ENCODE measurements at places on chromosomes 1 and 21.

GRCh38 chr1:18511149-18511873 lies 30.6 kb downstream of the KLHDC7A start:
- no peak for DNase-seq

- DNase-seq: no peak
Measured at GRCh38 chr21:36080386-36080785, 10.6 kb downstream of the CBR1 start.

DNA sequence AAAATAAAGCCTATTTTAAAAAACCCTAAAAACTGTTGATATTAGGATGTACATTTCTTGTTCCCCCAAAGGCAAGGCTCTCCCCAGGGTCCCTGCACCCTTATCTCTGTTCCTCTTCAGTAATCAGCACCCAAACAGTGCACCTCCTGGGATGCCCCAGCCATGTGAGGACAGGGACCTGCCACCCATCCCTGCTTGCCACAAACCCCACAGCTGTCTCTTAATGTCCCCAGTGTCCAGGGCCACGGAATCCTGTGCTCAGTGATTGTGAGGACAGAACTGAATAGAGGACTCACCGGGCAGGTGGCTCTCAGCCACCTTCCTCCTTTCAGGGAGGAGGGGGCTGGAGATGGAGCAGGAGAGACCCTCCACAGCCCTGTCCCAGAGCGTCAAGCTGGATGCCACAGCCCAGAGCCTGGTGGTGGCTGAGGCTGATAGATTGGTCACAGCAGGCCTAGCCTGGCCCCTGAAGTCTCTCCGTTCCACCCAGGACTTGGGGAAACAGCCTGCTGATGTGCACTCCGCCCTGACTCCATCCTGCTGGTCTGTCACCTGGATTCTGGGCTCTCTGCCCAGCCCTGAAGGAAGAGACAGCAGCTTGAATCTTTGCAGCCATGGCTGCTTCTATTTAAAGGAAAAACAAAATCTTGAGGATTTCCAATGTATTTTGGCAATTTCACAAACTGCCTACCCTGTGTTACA lies 23.1 kb downstream of the RNF187 start:
- DNase-seq: no peak

- DNase-seq: no peak
Measured at GRCh38 chr1:20178634-20179370, 7.1 kb upstream of the UBXN10 start.

GRCh38 chr1:181335631-181336030 lies 147.7 kb upstream of the CACNA1E start:
- DNase-seq: no peak

GRCh38 chr21:20998456-20998789 lies 214 bp downstream of the NCAM2 start:
- DNase-seq: no peak

DNA sequence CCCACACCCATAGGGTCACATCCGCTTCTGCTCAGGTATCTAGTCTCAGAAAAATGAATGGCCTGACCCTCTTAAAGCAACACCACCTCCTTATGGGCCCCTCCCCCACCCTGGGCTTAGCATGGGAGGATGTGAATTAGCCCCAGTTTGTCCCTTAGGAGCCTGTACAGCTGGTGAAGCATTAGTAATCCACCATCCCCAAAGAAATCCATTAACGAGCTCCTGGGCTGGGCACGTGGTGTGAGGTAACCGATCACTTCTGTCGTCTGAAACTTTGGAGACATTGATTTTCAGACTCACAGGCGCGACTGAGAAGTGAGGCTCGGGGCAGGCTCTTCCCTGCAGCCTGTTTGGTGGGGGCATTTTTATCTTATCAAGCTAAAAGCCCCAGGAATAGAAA lies 10.5 kb downstream of the RASSF5 start:
- no peak for DNase-seq

GRCh38 chr1:67615886-67616285 lies 69.1 kb upstream of the GADD45A start:
- no peak for DNase-seq

DNA sequence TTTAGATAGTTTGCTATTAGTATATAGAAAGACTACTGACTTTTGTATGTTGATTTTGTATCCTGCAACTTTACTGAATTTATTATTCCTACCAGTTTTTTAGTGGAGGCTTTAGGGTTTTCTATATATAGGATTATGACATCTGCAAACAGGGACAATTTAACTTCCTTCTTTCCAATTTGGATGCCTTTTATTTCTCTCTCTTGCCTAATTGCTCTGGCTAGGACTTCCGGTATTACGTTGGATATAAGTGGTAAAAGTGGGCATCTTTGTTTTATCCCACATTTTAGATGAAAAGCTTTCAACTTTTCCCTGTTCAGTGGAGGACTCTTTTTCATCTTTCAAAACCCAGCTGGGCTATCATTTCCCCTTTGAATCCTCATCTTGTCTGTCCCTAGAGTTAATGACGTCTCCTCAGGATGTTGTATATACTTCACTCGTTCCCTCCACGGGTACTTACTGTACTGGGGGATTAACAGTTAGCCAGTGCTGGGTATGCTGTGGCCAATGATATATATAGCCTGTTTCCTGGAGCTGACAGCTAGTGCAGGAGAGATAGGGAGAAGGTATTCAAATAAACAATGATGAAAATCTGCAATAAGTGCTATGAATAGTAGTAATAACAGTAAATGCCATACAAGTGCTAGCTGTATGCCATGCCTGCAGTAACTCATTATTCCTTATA lies 9.8 kb downstream of the ACOT11 start:
- DNase-seq: no peak

- DNase-seq: peak; percentile 69
Measured at GRCh38 chr1:109193653-109194590, 19.8 kb upstream of the SARS1 start.
